ENCODE measurements at places on chromosomes 5 and 9. TPM values are rescaled to one million over a fixed set of nuclear protein-coding genes. Genes with fewer than 3 reads are reported as not detected.

The SPATA6L gene
- total RNA-seq = 1.5 TPM

The FCHO2 gene
- total RNA-seq = 23.7 TPM

The TAF11L5 gene
- total RNA-seq = not detected

DNA sequence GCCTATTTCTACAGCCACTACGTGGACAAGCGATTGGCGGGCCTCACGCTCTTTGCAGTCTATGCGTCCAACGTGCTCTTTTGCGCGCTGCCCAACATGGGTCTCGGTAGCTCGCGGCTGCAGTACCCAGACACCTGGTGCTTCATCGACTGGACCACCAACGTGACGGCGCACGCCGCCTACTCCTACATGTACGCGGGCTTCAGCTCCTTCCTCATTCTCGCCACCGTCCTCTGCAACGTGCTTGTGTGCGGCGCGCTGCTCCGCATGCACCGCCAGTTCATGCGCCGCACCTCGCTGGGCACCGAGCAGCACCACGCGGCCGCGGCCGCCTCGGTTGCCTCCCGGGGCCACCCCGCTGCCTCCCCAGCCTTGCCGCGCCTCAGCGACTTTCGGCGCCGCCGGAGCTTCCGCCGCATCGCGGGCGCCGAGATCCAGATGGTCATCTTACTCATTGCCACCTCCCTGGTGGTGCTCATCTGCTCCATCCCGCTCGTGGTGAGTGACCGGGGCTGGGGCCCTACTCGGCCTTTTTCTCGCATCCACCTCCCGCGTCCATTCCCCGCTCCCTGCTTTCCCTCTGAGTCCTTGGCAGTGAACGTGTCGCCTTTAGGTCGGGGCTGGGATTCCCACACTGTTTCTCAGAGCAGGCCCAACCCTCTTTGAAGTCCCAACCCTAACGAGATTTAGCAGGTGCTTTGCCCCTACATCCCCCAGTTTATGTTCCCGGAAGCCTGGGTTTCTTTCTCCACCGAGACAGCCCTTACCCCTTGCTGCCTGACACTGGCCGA, 1.8 kb downstream of the PTGER4 start:
- H3K36me3 ChIP-seq = no peaks in the 10 kb centered on the region
- H3K4me1 ChIP-seq = peaks cover 44% of the 10 kb centered on the region
- peak overlapping the region; percentile 67 for H3K27ac ChIP-seq
- H3K4me3 ChIP-seq = peak overlapping the region; percentile 71
- peak; percentile 60 for DNase-seq
- no peaks in the 10 kb centered on the region for H3K27me3 ChIP-seq

- H3K4me3 ChIP-seq = no peak overlapping the region
- H3K4me1 ChIP-seq = no peaks in the 10 kb centered on the region
Measured at GRCh38 chr5:178429491-178430185, 160.6 kb downstream of the COL23A1 start.

- no peak overlapping the region for H3K4me3 ChIP-seq
- no peaks in the 10 kb centered on the region for H3K27me3 ChIP-seq
- DNase-seq = no peak
- no peaks in the 10 kb centered on the region for H3K36me3 ChIP-seq
- H3K4me1 ChIP-seq = no peaks in the 10 kb centered on the region
Measured at GRCh38 chr5:3325972-3326840, 269.4 kb upstream of the IRX1 start.

GRCh38 chr9:115495052-115495635, 377.2 kb upstream of the TNC start:
- no peaks in the 10 kb centered on the region for H3K27me3 ChIP-seq
- no peak overlapping the region for H3K27ac ChIP-seq
- H3K4me1 ChIP-seq = no peaks in the 10 kb centered on the region
- H3K36me3 ChIP-seq = no peaks in the 10 kb centered on the region
- no peak overlapping the region for H3K4me3 ChIP-seq
- DNase-seq = no peak

GRCh38 chr9:15915711-15916110, 362.9 kb downstream of the CCDC171 start:
- no peak for DNase-seq
- no peaks in the 10 kb centered on the region for H3K4me1 ChIP-seq
- no peaks in the 10 kb centered on the region for H3K36me3 ChIP-seq
- no peak overlapping the region for H3K27ac ChIP-seq

GRCh38 chr5:139341187-139341688, 416 bp upstream of the PAIP2 start:
- no peaks in the 10 kb centered on the region for H3K27me3 ChIP-seq
- DNase-seq = no peak
- no peaks in the 10 kb centered on the region for H3K36me3 ChIP-seq
- peak overlapping the region; percentile 5 for H3K4me3 ChIP-seq
- H3K4me1 ChIP-seq = peaks cover 7% of the 10 kb centered on the region

- H3K36me3 ChIP-seq = no peaks in the 10 kb centered on the region
- H3K4me3 ChIP-seq = no peak overlapping the region
- no peak overlapping the region for H3K27ac ChIP-seq
- no peaks in the 10 kb centered on the region for H3K4me1 ChIP-seq
Measured at GRCh38 chr9:122518226-122518625, 715 bp upstream of the OR1J4 start.

DNA sequence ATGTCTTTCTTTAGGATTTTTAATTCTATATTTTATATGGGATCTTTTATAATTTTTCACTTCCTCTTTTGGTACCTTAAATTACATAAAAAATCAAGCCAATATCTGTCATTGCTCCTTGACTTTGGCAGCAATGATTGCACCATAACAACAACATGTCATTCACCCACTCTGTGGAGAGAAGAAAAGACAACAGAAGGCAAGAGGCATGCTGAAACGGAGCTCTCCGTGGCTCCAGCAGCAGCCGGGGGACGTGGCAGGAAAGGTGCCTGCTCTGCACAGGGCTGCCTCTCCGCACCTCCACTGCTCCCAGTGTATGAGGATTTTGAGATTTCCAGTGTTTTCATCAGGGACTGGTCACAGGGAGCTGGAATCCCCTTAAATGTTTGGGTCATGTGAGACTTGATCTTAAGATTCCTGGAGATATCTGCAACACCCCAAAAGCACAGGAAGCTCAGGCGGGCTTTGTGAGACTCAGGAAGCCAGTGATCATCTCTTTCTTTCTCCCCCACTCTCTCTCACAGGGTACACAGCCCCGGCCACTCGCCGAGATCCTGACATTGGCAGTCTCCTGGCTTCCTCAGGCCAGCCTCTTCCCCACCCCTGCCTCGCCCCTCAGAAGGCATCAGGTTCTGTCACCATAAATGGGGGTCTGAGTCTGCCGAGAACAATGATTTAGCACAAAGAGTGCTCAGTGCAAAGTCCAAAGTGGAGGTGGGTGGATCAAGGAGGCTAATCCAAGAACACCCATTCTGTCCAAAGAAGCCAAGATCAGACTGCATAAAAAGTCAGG, 74.6 kb downstream of the ACTL7B start:
- no peaks in the 10 kb centered on the region for H3K36me3 ChIP-seq
- no peak overlapping the region for H3K4me3 ChIP-seq
- H3K4me1 ChIP-seq = no peaks in the 10 kb centered on the region
- no peak overlapping the region for H3K27ac ChIP-seq
- DNase-seq = no peak
